ENCODE measurements at places on chromosomes 11 and 22.

DNA sequence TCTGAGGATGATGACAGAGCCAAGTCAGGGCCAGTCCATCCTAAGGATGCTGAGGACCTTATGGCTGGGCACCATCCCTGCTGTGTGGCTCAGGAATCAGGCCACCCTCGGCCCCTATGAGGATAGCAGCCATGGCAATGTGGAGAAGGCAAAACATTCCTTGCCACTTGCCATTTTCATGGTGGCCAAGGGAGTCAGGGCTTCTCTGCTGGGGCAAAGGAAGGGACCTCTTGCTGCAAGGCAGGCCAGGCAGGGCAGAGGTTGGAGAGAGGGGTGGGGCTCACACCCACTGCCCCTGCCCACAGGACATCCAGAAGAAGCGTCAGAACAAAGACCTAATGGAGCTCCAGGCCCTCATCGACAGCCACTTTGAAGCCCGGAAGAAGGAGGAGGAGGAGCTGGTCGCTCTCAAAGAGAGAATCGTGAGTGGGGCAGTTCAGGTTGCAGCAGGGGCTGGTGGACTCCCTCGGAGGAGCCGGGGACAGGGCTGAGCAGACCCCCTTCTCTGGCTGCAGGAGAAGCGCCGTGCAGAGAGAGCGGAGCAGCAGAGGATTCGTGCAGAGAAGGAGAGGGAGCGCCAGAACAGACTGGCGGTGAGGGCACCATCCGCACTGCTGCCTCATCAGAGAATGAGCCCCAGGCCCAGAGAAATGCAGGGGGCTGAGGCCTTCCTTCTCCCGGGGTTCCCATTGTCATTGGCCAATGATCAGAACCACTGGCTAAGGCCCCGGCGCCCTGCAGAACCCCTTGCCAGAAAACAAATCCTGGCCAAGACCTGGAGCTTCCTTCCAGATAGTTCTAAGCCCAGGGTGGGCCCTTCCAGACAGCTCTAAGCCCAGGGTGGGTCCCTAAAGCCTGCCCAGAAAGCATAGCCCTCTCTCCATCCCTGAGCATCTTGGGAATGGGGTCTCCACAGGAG is 13.5 kb upstream of the MRPL23 start:
- no peak for DNase-seq

DNA sequence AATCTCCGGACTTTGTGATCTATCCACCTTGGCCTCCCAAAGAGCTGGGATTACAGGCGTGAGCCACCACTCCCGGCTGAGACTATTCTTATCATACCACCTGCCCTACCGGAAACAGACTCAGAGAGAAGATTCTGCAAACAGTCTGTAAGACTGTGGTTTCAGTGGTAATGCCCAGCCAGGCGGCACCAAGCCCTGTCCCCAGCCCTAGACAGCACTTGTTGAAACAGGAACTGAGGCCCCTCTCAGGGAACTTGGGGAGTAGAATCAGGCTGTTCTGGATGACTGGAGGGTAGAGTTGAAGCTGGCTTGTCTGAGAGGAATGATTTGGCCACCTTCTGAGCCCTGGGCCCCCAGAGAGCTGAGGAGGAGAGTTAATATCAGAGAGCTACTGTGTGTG is 1.3 kb upstream of the INSC start:
- no peak for DNase-seq

- no peak for DNase-seq
These were observed 473.7 kb upstream of the ISX start for GRCh38 chr22:34592123-34592740.

- DNase-seq, result peak; percentile 46
These were observed 18.0 kb downstream of the CREB3L1 start for GRCh38 chr11:46295312-46296058.

DNA sequence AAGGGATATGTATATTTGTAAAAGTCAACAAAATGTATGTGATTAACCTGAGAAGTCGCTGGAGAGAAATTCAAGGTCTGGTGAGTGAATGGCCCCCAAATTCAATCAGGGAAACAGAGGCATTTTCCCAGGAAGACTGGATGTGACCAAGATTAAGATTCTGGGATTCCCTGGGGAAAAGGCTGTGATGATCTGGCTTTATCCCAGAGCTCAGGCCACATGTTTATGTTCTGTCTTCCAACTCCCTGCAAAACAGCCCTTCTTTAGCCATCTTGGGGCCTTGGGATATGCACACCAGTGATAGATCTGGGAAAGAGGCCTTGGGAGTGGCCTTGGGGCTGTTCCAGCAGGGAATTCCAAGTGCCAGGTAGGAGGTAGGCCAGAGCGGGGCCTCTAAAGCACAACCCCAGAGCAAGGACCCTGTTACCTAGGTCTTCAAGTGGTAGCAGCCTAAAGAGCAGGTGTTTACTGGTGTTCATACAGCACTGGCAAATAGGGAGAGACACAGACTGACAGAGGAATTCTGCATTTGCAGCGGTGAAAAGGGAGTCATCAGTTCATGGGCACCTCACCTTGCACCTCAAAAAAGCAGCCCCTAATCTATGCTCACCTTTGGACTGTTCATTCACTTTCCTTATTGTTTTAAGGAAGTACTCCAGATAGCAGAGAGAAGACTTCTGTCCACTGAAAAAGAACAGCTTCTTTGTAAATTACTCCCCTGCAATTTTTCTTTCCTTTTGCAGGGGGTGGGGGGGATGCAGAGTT is 312.4 kb downstream of the BUD13 start:
- no peak for DNase-seq

GRCh38 chr11:18374956-18375355 is 19.4 kb upstream of the LDHA start:
- no peak for DNase-seq

- DNase-seq, result no peak
These were observed 60.3 kb downstream of the NECTIN1 start for GRCh38 chr11:119668676-119669075.

DNA sequence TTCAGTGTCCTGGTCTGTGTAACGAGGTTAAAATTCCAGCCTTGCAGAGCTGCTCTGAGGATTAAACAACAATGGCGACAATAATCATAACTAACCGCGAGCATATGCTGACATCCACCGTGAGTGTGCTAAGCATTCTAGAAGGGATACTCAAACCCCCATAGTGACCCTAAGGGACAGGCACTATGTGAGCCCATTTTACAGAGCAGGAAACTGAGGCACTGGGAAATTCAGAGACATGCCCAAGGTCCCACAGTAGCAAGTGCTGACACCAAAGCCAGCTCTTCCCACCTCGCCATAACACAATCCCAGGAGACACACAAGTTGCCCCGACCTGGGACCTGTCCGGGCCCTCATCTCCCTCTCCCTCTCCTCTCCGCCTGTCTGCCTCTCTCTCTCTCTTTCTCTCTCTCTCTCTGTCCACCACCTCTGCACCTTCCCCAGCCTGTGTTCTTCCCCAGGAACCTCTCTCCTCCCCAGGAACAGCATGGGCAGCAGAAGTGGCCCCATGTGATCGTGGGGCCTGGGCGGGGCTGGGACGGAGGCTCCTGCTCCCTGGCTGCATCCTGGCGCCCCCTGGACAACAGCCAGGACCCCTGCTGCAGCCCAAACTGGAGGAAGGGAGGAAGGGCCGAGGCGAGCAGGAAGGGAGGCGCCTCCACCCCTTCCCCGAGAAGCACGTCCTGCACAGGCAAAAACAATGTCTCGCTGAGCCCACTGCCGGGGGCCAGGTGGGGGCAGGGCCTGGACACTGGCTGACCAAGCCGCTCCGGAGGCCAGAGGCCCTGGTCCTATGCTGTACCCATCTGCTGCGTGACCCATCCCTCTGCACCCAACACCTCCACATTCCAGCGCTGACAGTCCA is 14.8 kb upstream of the MFNG start:
- DNase-seq, result no peak

- no peak for DNase-seq
These were observed 39.4 kb downstream of the C22orf42 start for GRCh38 chr22:32119568-32120235.

- DNase-seq, result no peak
These were observed 982 bp downstream of the APOBEC3H start for GRCh38 chr22:39098026-39098425.

GRCh38 chr11:86954269-86955110 is 705 bp downstream of the FZD4 start:
- DNase-seq, result no peak

- no peak for DNase-seq
These were observed 8.4 kb upstream of the PMM1 start for GRCh38 chr22:41598081-41598480.

DNA sequence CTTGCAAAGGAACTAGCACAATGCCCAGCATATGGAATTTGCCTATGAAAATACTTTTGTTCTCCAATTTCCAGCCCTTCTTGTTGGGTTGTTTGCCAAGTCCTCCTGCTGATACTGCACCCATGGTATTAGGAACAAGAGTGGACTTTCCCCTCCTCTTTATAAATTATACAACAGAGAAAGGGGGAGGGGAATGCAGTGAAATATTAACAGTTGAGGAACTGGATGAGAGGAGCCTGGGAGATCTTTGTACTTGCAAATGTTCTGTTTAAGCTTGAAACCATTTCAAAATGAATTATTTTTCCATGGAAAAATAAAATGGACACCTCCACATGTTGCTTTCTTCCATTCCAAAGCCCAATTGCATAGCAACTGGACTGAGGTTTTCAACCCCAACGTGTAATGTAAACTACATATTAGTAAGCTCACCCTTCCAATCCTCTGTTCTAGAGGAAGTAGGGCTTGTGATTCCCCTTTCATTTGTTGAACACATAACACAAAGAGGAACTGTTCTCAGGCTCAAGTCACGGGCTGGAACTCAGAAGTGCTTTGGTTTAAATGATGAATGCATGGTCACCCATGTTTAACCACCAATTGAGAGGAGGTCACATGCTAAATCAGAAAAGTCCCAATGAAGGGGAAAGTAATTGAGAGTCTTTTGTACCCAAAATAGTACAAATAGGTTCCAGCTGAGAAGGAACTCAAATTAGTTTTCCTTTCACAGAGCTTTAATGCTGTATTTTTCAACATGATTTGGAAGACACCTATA is 66.2 kb upstream of the ZC3H12C start:
- DNase-seq, result no peak

GRCh38 chr11:133697603-133698180 is 147.6 kb downstream of the SPATA19 start:
- DNase-seq, result no peak

DNA sequence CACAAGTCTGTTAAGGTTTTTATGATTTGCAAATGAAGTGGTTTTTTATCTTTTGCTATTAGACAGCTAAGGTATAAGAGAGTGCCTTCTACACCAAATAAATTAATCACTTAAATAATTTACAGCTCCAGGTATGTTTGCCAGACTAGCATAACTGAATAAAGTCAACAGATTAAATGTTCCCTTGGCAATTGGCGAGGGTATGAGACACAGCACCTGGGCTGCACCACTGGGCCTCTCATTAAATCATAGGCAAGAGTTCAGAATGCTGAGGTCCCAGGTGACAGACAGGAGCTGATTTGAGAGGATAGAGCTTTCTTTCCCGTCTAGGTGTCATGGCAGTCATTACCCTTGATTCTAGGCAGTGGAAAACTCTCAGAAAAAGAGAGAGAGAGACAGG is 62.6 kb upstream of the WT1 start:
- DNase-seq, result no peak

- no peak for DNase-seq
These were observed 323.7 kb downstream of the LUZP2 start for GRCh38 chr11:24820541-24820940.

DNA sequence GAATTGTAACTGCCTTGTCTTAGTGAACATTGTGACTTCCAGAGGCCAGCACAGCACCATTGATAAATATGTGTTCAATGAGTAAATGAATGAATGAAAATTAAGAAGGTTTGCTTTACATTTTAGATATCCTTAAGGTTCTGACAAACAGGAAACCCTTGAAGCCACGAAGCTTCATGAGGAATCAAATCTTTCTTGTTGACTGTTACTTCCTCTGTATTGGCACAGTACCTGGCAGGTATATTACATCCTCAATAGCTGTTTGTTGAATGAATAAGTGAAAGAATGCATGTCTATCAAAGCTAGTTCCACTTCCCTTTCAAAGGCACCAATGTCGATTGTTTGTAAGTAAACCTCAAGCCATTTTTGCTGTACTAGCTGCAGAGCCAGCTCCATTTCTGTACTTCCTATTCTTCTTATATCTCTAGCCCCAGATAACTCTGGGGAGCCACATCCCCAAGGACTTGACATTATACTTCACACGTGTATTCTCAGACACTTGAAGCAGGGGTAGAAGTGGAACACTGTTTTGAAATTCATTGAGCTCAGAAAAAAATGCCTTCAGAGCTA is 140.3 kb upstream of the RAG2 start:
- no peak for DNase-seq

- no peak for DNase-seq
These were observed 444.8 kb downstream of the SOX6 start for GRCh38 chr11:15911377-15912044.

DNA sequence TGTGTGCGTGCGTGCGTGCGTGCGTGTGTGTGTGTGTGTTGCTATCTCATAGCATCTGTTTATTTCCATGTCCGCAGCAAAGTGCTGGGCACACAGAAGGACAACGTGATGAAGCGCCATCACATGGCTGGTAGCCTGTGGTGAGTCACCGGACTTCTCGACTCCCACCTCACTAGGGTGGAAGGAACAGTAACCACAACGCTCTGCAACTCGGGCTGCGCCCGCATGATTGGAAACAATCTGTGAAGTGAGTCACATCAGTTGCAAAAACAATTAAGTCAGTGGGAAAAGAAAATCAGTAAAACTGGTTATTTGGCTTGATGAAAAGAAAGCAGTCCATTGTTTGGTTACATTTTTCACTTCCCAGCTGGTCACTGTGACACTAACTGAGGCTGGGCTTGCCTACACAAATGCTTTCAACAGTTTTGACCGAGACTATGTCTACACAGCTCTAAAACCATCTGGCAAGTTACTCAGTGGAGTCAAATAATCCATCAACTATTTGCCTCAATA is 437.3 kb upstream of the CADM1 start:
- DNase-seq, result no peak

Data from omental fat pad (tissue), 4 donors.